ENCODE measurements at places on chromosomes 7 and 10. TPM values are rescaled to one million over a fixed set of nuclear protein-coding genes. Genes with fewer than 3 reads are reported as not detected.

The PODXL gene
- 160 TPM for total RNA-seq

The SH2B2 gene
- 11.4 TPM for total RNA-seq

The CTNNA3 gene
- 0.79 TPM for total RNA-seq

The ADIRF gene
- total RNA-seq = 0.41 TPM

The PRKAR2B gene
- total RNA-seq = 4.1 TPM

The GALNT17 gene
- 5.0 TPM for total RNA-seq

DNA sequence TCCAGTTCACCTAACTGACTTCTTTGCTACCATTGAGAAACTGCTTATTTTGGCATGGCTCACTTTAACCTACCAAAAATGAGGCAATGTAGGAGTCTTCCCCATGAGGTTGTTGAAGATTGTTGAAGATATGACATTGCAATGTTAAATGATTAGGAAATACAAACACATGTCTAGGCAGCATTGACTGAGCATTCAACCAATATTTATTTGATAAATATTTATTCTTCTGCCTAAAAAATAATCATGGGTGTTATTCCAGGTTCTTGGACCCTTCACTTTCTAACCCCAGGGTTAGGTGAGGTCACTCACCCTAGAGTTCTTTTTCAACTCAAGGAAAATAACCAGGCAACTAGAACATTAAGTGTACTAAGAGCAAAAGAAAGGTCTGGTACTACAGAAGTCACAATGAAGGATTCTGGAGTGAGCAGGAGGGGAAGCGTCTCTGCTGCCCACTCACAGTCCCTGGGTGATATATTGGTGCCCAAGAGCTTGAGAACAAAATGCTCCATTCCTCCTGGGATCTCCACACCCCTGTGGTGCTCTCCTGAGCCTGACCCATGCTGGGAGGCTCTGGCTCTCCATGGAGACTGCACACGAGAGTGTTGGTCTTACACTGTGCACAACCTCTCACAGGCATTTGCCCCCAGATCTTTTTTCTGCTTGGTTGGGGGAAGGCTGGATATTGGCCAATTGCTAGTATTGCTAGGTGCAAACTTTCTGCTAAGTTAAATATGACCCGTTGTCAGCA, 123.4 kb downstream of the SPAG6 start:
- DNase-seq = no peak

GRCh38 chr10:116913695-116914094, 64.4 kb downstream of the ENO4 start:
- DNase-seq = no peak

GRCh38 chr10:76657337-76658012, 980.1 kb downstream of the KCNMA1 start:
- no peak for DNase-seq

GRCh38 chr10:78566284-78567111, 502.3 kb upstream of the ZMIZ1 start:
- DNase-seq = no peak

- no peak for DNase-seq
These were observed 37.7 kb upstream of the ODAD2 start for GRCh38 chr10:28036587-28036986.

DNA sequence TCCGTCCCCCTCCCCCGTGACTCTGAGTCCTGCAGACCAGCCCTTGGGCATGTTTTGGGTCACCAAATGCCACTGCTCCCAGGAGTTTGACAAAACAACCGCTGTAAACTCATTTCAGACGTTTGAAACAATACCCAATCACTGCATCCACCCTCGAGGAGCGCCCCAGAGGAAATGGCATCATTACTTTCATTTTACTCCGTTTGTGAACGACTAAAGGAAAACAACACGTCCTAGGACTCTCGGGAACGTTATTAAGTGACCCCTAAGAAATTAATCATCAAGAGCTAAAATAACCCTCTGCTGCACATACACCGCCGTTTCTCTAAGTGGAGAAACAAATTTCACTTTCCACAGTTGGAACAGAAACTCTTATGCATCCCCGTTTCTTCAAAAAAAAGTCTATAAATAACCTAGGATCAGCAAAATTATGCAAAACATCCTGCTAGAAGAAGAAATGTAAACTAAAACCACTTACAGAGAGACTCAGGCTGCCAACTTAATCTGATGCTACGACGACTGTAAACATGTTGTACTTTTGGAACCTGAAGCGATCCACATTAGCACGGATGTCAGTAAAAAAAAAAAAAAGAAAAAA, 109.9 kb upstream of the EFCAB10 start:
- no peak for DNase-seq

DNA sequence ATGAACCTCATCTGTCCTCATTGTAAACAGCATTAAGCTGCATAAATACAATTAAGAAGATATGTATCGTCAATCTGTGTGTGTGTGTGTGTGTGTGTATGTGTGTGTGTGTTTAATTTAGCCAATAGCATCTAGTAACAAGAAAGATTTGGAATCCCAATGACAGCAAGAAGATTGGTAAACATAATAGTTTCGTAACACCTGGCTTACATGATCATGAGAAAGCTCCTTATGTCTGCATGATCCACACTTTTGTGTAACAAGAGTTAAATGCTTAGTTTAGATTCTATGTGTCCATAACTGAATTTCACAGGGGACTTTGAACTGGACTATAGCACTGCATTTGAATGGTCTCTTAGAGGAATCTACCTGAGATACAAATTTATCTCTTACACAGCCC, 191.0 kb upstream of the BET1 start:
- no peak for DNase-seq

DNA sequence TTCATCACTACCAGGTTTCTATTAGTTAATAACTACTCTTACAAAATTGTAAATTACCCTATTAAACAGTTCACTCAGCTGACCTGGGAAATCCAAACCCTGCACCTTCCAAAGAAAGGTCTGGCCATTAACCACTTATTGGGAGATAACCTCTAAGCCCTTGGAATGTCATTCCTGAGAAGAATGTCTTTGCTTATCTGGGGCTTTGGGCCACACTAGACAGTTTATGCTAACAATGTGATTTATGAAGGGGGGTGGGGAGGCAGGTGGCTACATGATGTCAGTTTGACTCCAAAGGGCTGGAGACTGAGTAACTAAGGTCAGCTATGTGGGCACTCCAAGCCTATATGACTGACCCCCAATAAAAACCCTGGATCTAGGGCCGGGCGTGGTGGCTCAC, 50.7 kb downstream of the AKR1D1 start:
- DNase-seq = no peak

GRCh38 chr7:42378149-42378548, 141.1 kb upstream of the GLI3 start:
- DNase-seq = no peak

GRCh38 chr10:97024168-97025073, 161.3 kb downstream of the SLIT1 start:
- DNase-seq = peak; percentile 75

DNA sequence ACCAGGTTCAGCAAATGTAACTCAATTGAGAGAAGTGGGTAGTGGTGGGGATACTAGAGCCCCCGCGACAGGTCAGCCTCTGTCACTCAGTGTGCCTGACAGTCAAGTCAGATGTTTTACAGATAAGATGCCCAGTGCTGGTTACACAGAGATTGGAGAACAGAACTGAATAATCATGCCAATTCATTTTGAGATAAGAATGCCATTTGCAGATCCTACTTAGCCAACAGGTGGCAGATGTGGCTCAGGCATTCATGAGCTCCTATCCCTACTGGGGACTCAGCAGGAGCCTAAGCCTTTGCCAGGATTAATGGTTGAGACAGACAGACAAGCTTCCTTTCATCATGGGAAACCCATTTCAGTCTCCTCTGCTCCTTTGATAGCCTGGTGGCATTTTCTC, 137.8 kb downstream of the MAPK8 start:
- DNase-seq = no peak

DNA sequence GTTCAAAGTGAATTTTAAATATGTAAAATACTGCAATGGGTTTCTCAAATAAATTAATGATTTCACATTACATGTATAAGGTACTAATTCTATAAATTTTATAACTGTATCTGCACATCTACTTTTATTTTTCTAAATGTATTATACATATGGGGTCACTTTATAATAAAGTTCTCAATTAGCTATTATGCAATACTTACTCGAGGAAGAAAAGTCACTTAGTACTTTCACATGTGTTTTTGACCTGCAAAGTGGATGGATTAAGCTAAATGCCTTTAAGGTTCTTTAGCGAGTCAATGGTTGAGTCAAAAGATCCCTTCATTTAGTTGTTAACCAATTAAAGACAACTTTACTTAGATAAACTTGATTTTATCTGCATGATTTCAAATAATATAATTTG, 437.8 kb downstream of the ANKRD7 start:
- DNase-seq = no peak

DNA sequence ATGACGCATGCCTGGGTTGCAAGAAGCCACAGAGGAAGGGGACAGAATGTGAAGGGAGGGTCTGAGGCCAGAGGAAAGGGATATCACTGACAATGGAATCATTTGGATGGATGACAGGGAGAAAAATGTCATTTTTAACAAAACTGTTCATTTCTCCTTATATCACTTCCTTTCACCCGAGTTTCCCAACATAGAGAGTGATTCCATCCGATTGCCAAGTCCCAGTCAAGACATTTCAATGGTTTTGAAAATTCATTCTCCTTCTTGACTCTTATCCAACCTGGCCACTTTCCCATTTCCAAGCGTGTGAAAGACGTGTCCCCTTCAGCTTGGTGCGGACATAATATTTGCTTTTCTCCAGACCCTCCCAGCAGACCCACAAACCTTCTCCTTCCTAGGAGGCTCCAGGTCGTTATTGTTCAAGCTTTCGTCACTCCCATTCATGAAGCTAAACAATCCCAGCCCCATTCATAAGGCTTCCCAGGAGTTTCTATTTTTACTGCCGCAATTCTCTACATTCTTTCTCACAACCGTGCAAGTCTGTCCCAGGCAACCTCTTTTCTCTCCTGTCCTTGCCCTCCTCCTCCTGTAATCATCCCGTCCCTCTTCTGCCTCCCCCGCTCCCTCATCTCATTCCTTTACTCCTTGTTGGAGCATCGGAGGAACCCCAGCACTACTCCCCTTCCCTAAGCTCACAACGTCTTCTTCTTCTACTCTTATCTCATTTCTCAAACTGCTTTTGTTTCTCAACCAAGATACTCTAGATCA, 301.3 kb upstream of the KLF6 start:
- no peak for DNase-seq

DNA sequence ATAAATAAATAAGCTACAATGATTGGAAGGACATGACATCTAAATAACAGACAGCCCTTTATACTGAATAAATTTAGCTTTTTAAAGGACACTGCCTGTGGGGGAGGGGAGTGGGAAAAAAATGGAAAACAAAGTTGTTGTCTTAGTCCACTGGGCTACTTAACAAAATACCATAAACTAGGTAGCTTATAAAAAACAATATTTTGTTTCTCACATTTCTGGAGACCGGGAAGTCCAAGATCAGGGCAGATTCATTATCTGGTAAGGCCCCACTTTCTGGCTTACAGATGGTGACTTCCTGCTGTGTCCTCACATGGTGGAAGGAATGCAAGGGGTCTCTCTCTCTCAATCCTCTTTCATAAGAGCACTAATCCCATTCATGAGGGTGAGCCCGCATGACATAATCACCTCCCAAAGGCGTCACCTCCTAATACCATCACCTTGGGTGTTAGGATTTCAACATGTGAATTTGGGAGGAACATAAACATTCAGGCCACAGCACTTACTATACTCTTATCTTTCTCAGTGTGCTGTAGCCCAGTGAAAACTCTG, 43.0 kb downstream of the DNAJC12 start:
- no peak for DNase-seq

GRCh38 chr7:57305192-57305748, 144.7 kb upstream of the ZNF716 start:
- DNase-seq = no peak

GRCh38 chr10:84026821-84027257, 112.5 kb upstream of the GHITM start:
- DNase-seq = no peak

GRCh38 chr10:112842832-112843360, 107.2 kb upstream of the TCF7L2 start:
- peak; percentile 4 for DNase-seq

GRCh38 chr10:15015451-15015850, 28.3 kb upstream of the OLAH start:
- DNase-seq = no peak

GRCh38 chr7:73761854-73762658, 8.0 kb downstream of the CLDN3 start:
- no peak for DNase-seq

DNA sequence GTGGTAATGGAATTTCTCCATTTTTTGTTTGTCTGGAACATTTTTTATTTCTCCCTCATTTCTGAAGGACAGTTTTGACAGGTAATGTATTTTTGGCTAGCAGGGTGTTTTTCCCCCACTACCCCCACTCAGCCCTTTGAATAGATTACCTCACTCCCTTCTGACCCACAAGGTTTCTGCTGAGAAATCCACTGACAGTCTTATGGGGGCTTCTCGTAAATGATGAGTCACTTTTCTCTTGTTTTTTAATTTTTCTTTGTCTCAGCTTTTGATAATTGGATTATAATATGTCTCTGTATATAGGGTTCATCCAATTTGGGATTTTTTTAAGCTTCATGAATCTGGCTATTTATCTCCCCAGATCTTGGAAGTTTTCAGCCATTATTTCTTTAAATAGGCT, 74.7 kb upstream of the CCDC71L start:
- no peak for DNase-seq

DNA sequence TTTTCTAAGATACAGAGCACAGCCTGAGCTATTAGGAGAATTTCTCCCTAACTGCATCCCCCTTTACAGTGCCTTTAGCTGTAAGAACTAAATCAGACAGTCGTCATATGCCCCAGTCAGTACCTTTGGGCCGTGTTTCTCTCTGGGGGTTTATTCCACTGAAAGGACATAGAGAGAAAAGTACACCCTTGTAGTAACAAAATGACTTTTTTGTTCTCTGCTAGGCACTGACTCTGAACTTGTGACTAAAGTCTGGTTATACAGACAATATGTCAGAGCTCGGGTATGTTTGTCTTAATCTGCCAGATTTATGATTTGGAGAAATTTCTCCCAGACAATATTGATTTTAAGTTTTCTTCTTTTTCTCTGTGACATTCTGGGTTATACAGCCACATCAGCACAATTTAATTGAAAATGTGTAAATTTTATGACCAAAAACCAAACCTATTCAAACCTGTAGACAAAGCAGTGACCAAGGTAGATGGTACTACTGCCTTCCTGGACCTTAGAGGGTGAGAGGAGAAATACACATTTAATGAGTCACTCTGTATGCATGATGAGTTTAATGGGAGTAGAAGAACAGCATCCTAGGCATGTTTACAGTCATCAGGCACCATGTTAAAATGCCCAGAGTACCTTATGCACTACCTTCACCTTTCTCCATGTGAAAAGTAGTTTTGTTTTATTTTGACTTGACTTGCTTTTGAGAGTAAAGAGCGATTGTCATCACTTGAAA, 156.1 kb upstream of the PLXDC2 start:
- no peak for DNase-seq

Measured in kidney epithelial cell (primary cell).